ENCODE measurements at places on chromosomes 11 and 22. TPM values are rescaled to one million over a fixed set of nuclear protein-coding genes. Genes with fewer than 3 reads are reported as not detected.

Gene KIF18A
- 10.3 TPM for polyA plus RNA-seq

Gene OR56A1
- not detected for polyA plus RNA-seq

DNA sequence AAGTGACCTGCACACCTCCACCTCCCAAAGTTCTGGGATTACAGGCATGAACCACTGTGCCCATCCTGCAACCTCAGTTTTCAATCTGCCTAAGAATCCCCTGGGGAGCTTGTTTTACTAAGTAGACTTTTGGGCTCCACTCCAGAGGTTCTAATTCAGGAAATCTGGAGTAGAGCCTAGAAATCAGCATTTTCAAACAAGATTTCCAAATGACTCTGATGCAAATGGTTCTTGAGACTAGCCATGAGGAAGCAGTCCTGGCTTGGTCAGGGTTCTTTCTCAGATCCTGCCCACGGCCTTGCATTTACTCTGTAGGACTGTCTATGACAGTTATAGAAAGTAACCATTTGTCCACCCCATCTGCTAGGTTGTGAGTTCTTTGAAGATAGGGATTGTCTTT lies 1.6 kb upstream of the KCNE3 start:
- no peak for DNase-seq

Gene KRTAP5-10
- 0.25 TPM for polyA plus RNA-seq

DNA sequence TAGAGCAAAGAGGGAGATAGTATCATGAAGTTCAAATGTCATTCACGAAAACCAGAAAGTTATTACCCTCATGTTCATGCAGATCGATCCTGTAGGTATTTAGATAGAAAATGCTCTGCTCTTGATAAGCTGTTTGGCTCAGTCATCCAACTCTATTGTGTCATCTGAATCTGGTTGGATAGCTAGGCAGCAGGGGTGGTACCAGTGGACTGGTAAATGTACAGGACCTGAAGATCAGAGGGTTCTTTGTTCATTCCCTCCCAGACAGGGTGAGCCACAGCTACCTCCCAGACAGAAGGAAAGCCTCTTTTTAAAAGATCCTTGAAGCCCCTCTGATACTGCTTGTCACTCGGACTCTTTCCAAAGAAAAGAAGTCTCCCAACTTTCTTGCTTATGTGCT lies 29.8 kb upstream of the DRD2 start:
- DNase-seq = no peak

GRCh38 chr11:47233989-47234668 lies 14.5 kb downstream of the ACP2 start:
- no peak for DNase-seq

GRCh38 chr22:26941896-26942636 lies 284.7 kb downstream of the MIAT start:
- DNase-seq = no peak

Gene CRYBB3
- 0.43 TPM for polyA plus RNA-seq

DNA sequence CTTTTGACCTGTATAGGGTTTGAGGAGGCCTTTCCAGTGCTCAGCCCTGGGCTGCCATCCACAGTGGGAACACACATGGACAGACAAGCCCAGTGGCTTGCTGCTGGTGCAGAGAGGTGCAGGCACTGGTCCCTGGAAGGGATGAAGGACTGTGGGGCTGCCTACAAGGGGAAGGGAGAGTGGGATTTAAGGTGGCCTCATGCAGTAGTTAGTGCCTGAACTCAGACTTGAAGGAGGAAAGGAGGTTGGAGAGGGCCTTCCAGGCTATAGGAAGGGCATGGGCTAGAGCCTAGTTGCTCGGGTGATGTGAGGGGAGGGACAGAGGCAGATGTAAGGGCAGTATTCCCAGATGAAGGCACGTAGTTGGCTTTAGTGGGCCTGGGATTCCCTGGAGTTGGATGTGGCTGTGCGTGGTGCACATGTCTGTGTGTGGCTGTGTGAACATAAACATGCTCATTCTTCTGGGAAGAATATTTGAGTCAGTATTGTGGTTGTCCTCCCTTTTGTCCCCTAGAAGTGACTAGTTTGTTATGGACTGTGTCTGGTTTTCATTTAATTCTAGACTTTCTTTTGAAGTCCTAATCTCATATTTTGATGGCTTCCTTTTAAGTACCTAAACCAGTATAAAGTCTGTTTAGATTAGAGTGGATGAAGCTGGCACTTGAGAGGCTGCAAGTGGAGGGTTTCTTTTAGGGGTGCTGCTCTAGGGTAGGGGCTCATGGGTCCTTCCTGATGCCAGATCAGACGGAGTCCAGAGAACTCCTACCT lies 18.4 kb downstream of the YDJC start:
- DNase-seq = no peak

- DNase-seq = no peak
Measured at GRCh38 chr11:67542169-67542568, 18.9 kb upstream of the CABP2 start.

GRCh38 chr11:69915501-69916250 lies 96.5 kb upstream of the FGF3 start:
- DNase-seq = peak; percentile 76

Gene YPEL1
- polyA plus RNA-seq = 13.6 TPM

- no peak for DNase-seq
Measured at GRCh38 chr11:1218788-1219445, 3.9 kb upstream of the MUC5B start.

GRCh38 chr11:45659031-45659817 lies 6.2 kb downstream of the CHST1 start:
- no peak for DNase-seq

Gene NPTXR
- polyA plus RNA-seq = 4.7 TPM

Gene MTNR1B
- not detected for polyA plus RNA-seq

DNA sequence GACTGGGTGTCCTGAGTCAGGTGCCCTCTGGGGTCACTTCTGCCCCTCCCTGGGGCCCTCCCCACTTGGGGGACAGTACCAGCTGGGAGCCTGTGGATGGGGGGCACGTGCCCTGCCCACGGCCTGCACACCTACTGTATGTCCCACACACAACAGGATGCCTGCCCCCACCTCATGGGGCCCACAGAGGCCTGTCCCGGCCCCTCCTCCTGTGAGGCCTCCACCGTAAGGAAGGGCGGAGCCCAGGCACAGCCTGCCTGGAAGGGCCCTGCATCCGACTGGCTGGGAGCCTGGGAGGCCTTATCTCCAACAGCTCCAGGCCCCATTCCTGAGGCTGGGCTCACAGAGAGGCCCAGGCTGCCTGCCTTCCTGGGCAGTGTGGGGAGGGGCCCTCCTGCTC lies 47.8 kb downstream of the BRSK2 start:
- no peak for DNase-seq

DNA sequence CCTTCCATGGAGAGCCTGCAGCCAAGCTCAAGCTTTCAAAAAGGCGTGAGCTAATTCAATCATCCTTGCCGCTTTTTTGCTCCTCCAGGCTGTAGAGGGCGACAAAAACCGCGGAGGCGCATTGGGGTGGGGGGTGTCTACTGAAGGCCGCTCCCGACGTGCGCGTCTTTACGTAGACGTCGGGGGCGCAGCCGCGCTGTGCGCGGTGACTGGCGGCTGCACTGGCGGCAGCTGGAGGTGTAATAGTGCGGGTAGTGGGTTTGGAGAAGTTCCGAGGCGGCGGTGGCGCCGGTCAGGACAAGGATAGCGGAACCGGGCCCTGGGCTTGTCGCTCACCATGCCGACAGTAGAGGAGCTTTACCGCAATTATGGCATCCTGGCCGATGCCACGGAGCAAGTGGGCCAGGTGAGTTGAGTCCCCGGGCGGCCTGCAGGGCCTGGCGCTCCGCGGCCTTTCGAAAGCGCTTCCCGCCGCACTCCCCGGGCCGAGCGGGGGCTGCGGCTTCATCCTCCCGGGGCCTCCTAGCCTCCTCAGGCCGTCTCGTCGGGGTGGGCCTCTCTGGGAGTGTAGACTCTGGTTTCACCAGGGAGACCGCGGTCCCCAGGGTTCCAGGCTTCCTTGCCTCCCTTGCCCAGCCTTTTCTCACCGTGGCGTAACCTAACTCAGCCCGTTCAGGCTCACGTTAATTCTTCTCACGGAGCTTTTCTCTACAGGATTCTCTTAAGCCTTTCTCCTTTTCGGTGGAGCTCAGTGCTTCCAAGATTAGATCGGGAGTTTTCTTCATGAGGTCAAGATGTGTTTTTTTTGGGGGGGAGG lies at the start of gene API5:
Gene API5 (plus strand): TSS at position 206 of the 817 bp plus-strand sequence. CDS start 132 bp downstream, at position 338.
- peak; percentile 81 for DNase-seq

Gene OR8G1
- polyA plus RNA-seq = not detected

Gene TREH
- 0.78 TPM for polyA plus RNA-seq

DNA sequence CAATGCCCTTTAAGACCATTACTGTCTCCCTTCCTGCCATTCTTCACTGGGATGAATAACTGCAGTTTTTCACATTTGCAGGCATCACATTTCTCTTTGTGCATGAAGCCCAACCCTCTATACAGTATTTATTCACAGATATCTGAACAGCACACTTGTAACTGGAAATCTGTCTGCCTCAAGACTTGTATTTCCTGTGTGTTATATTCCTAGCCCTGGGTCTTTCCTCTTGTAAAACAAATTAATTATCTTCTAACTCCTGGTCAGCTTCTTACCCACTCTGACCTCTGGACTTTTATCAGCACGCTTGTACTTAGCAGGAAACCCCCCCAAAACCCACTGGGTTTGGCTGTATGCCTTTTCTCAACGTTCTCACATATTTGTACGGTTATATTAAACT lies 2.0 kb downstream of the CSRP3 start:
- DNase-seq = peak; percentile 3

GRCh38 chr11:64765851-64766665 lies 6.3 kb upstream of the PYGM start:
- no peak for DNase-seq

GRCh38 chr11:808427-809286 lies 1.1 kb upstream of the RPLP2 start:
- no peak for DNase-seq

DNA sequence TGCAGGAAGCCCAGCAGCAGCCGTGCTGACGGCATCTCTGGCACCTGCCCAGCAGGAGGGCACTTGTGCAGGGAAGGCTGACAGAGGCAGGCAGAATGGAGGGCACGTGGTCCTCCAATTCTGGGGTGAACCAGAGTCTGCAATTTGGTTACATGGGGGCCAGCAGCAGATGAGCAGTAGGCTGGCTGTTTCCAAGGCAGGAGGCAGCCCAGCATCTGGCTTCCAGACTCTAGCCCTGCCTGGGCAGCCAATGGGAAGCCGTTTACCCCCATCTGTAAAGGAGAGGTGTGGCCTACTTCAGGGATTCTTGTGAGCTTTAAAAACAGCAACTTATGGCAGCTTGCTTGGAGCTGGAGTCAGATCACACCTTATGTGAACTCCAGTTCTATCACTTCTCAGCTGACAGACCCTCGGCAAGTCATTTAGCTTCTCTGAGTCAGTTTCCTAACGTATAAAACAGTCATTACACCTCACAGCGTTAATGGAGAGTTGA lies 27.9 kb upstream of the RASL10A start:
- DNase-seq = no peak

Gene B4GAT1
- polyA plus RNA-seq = 50.3 TPM

DNA sequence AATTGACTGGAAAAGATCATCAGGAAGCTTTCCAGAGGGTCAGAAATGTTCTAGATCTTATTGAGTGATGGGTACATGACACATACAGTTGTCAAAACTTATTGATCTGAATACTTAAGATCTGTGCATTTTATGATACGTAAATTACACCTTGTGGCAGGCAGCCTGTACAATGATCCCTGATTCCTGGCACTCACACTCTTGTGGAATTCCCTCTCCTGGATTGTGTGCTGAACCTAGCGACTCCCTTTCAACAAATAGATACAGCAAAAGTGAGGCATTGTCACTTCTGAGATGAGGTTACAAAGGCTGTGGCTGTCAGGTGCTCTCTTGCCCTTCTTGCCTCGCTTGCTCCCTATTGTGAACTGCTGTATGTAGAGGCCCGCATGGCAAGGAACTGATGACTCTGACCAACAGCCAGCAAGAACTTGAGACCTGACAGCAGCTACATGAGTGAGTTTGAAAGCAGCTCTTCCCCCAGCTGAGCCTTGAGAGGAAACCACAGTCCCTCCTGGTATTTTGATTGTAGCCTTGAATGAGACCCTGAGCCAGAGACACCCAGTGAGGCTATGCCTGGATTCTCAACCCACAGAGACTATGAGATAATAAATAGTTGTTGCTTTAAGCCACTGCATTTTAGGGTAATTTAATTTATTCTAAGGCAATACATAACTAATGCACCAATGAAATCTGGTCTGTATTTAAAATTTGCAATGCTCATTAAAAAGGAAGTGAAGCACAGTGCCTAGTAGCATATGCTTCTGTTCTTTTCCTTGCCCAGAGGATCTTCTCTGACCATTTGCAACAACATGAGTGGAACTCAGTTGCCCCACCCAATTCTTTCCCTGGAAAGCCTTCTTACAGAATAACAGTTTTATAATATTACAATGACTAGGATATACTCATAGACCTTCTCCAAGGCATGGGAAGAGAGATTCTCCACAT lies 60.5 kb upstream of the IZUMO1R start:
- DNase-seq = no peak

GRCh38 chr22:49925525-49926128 lies 7.2 kb downstream of the CRELD2 start:
- no peak for DNase-seq

DNA sequence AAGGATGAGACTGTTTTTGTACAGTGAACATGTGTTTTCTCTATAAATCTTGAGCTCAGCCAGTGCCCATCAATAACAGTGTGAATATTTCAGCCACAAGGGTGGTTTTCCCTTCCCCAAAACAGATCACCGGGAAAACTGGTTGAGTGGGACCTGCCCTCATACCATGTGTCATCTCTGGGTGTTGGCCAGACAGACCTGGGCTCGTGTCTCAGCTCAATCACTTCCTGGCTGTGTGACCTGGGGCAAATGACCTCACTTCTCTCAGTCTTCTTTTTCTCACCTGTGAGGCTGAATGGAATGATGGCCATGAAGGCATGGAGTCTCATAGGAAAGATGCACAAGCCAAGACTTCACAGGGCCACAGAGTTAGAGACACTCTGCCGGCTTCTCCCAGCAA lies 74.7 kb downstream of the COMMD9 start:
- DNase-seq = no peak

DNA sequence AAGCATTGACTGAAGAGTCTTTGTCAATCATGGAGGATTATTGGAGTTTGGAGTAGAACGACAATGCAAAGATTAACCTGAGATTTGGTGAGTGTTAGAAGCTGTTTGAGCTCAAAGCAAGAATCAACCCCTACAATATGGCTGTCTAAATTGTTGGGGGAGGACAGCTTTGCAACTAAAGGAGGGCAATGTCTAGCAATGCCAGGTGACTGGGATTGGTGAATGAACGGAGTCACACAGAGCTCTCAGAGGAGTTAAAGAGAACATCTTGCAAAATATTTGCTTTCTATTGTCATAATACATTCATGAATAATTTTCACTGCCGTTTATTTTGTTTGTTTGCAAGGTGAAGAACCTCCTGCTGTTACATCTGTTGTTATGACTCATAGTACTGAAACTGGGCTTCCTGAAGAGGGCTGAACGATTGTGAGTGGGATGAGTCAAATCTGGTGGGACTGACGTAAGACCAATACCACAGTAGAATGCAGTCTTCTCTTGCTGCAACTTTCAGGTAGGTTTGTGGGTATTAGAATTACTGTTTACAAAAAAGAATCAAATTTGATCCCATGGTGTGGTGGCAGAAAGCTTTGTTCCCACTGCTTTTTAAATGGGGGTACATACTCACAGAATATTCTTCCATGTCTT lies 281.9 kb downstream of the CADM1 start:
- no peak for DNase-seq

GRCh38 chr11:47915374-47915773 lies 65.0 kb upstream of the PTPRJ start:
- DNase-seq = no peak
